Stimulated activated CD8-positive, alpha-beta memory T cell treated with anti-CD3 and anti-CD28 coated beads, Interleukin-7, amount 100 ng/mL, for 1 hour (primary cell): ENCODE measurements at places on chromosomes 2 and 18.

DNA sequence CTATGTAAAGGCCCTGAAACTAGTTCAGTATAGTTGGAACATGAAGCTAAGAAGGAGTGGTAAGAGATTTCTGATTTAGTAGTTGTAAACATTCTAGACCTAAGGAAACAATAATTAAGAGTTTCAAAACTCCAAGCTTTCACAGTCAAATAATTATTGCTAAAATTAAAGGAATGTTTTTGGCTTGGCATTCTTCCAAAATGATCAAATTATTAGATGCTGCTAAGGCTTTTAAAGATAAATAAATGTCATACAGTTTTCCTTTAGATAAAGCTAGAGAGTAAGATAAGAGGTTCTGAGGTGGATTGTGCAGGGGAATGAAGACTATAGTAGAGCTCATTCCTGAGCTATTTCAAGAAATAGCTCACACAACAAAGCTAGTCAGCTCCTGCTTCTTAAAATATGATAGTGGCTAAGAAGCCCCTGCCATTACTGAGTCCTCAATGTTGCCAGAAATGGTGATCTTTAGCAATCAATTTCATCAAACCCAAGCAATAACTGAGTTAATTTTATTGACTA lies 45.3 kb downstream of the ZC3H15 start:
- no peak for DNase-seq

- DNase-seq = no peak
Observed at GRCh38 chr2:9690252-9690651, 59.5 kb upstream of the YWHAQ start.

GRCh38 chr2:177842243-177842642 lies 230.3 kb downstream of the PDE11A start:
- DNase-seq = no peak

DNA sequence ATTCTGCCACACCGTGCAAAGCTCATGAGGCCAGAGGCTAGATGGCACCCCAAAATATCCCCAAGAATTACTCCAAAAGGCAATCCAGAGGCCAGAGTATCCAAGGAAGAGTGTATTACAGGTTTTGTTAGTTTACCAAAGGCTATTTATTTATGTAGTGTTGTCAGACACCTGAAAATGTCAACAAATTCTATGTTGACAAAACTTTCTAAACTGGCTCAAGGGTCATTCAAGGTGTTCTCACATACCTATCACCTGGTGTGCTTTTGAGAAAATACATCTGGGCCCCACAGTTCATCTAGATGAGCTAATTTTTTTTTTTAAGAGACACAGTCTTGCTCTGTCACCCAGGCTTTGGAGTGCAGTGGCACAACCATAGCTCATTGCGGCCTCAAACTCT lies 12.4 kb upstream of the DTNB start:
- no peak for DNase-seq

DNA sequence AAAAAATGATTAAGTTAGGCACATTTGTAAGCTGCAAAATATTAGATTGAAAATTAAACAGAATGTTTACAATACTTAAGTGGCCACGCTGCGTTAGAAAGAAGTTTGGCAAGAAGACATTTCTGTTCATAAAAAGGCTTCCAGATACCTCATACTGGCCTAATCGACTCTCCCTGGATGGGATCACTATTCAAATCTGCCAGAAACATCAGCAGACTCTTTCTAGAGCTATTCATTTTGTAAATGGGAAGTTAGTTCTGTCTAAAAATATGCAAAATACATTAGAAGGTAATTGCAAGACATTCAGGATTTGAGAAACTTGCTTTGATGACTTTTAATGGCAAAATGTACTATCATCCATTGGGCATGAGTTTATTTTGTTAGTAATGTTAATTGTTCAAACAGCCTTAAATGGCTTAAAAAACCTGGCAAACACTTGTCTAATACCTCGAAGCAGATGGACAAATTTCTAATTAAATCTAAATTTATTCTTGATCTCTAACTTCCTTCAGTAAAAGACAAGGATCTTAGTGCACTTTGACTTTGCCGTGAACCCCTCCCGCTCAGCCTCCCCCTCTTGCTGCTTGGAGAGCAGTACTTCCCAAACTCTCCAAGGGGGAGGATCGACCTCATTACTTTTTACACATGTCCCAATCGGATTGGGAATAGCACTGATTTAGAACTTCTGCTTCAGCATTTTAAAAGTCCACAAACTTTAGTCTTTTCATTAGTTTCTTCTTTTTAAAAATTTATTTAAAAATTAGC lies 103.5 kb downstream of the SMIM21 start:
- DNase-seq = no peak

GRCh38 chr2:1727796-1728474 lies 16.4 kb downstream of the PXDN start:
- DNase-seq = no peak

- DNase-seq = no peak
Observed at GRCh38 chr18:13175266-13175665, 43.3 kb upstream of the LDLRAD4 start.

GRCh38 chr2:7758073-7758759 lies 841.0 kb downstream of the RNF144A start:
- no peak for DNase-seq

DNA sequence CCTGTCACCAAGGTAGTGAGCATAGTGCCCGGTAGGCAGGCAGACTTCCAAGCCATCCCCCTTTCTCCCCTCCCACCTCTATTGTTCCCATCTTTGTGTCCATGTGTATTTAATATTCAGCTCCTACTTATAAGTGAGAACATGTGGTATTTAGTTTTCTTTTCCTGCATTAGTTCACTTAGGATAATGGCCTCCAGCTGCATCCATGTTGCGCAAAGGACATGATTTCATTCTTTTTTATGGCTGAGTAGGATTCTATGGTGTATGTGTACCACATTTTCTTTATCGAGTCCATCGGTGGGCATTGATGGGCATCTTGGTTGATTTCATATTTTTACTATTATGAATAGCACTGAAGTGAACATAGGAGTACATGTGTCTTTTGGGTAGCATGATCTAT lies 35.3 kb downstream of the MMADHC start:
- no peak for DNase-seq

DNA sequence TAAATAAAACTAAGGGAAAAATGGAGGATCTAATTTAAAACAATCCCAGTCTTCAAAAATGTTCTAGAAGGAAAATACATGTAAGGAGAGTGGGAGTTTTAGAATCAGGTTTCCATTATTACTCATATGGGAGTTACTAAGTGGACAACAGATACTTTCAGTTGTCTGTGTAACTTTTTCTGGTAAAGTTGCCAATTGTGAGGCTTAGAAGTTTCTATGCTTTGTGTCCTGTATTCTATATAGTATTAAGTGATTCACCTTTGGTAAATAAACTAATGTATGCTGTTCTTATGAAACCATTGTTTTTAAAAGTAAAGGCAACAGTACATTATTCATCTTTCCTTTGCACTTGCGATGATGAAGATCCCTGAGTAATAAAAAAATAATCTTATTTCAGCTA lies 274.9 kb downstream of the NR4A2 start:
- DNase-seq = no peak

DNA sequence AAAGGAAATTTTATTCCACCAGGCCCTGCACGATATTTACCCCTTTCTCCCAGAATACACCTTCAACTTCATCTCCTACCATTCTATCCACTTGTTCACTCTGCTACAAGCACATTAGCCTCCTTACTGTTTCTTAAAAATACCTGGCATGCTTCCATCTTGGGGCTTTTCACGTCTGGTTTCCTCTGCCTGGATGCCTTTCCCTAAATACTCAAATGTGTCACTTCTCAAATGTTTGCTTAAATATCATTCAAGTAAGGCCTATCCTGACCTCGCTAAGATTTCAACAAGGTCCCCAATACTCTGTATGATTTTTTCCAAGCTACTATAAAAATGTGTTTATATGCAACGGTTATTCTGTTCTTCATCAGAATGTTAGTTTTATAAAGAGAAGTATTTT lies 433.0 kb upstream of the CHAC2 start:
- DNase-seq = no peak

GRCh38 chr2:219252570-219252899 lies 508 bp upstream of the TUBA4B start:
- DNase-seq = no peak

DNA sequence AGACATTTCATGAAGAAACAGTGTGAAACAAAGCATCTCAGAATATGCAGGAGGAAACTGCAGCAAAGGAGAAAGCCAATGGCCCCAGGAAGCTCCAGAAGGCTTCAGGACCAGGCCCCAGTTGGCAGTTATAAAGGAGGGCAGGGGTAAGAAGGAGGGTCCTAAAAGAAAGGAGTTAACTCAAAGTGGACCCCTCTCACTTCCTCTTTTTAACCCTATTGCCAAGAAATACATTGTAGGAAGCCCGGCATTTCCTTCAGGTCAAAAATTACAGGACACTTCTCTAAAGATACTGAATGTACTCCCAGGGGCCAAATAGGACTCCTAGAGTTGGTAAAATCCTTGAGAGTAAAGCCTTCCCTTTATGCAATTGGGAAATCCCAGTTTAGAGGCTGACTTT lies 77.1 kb upstream of the TGFA start:
- DNase-seq = no peak

GRCh38 chr18:79765491-79766245 lies 32.1 kb upstream of the KCNG2 start:
- no peak for DNase-seq

DNA sequence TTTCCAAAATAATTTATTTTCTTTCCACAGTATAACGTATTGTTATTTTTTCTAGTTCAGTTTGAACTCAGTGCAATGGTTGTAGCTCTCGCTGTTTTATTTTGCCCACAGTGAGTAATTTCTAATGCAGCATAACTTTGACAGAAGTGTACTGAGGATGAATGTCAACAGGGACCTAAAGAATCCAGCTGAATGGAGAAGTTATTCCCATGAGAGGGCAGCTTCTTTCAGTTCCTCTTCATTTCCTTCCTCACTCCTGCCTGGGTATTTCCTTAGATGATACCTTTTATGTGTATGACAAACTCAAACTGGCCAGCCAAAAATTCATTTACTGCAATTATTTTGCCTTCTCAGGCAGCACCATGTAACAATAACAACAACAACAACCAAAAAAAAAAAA lies 1223.1 kb upstream of the ZEB2 start:
- no peak for DNase-seq

DNA sequence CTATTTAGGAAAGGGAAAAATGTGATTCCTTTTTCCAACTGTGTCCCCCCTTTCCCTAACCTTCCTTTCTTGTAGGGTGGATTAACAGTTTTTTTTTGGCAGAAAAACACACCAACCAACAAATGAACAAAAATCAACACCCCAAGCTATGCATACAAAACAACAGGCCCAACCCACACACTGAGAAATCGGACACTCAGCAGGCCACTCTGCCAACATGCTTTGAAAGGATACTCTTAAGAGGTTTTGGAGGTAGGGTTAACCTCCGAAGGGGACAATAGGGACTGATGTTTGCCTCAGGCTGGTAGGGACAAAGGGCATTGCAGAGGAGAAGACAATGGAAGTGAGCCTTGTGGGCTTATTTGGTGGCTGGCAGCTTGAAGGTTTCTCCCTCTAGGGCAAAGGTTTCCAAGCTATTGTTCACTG lies 33.1 kb upstream of the POLE4 start:
- DNase-seq = no peak

- DNase-seq = no peak
Observed at GRCh38 chr18:75226286-75226955, 15.8 kb downstream of the TSHZ1 start.

- DNase-seq = no peak
Observed at GRCh38 chr2:44866152-44866551, 75.3 kb upstream of the SIX3 start.

DNA sequence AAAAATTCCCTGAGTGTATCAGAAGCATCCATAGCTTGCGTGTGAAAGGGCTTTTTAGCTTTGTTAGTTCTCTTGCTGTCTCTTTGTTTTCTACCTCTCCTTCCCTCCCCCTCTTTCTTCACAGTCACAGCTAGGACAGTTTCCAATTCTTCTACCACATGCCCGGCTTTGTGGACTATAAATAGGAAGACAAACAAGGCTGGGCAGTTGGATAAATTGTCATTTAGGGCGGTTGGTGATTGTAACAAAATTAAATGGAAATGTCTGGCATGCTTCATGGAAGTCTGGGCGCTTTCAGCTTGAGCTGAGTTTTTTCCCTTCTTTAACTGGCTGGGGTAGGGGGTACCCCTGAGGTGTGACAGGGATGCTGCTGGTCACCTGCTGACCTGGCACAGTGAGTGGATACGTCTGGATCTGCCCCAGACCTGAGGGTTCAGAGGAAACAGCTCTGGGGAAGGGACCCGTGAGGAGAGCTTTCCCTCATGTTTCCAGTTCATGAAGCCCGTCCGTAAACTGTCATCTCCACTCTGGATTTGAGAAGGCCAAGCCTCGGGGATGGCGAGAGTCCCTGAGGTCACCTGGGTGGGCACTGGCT lies 29.0 kb upstream of the GIGYF2 start:
- no peak for DNase-seq

- DNase-seq = no peak
Observed at GRCh38 chr2:196586511-196586991, 53.0 kb upstream of the CCDC150 start.

DNA sequence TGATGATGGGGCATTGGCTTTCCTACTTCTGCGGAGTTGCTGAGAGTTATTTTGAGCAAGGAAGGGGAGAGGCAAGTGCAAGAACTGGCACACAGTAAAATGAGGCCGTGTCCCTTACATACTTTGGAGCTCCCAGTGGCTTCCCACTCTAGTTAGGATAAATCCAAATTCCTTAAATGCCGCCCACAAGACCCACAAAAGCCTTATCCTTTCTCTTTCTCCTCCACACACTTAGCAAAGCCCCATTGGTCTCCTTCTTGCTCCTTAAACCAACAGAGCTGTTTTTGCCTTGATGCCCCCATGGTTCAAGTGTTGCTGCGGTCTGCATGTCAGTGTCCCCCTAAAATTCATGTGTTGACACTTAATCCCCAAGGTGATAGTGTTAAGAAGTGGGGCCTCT lies 24.3 kb downstream of the TMEM247 start:
- no peak for DNase-seq

GRCh38 chr18:46821856-46822711 lies 65.2 kb upstream of the ST8SIA5 start:
- no peak for DNase-seq

DNA sequence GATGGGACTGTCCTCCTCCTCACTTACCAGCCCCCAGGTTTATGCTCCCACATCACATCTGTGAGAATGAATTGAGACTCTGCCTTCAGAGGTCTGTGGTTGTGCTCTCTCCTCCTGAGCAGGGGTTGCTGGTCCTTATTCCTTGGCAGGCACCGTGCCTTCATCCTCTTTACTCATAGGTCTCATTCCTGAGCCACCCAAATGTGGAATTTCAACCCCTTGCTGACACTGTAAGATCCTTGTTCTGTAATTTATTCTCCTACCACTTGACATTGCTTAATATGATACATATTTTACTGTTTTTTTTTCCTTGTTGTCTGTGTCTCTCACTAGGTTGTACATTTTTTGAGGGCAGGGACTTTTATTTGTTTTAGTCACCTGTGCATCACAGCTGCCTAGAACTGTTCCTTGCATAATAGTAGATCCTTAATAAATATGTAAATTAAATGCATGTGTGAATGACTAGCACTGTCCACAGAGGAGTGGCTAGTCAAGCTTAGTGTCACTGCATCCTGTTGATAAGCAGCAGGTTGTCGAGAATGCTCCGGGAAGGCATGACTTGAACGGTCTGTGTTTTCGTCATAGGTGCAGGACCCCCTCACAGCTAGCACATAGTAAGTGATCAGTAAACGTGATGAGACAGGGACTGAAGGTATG lies 180.6 kb downstream of the ZNF407 start:
- no peak for DNase-seq

- DNase-seq = no peak
Observed at GRCh38 chr2:54726940-54727339, 3.5 kb downstream of the EML6 start.

GRCh38 chr18:59047321-59048047 lies 92.2 kb upstream of the SEC11C start:
- DNase-seq = no peak

- DNase-seq = no peak
Observed at GRCh38 chr2:233828546-233829192, 25.7 kb downstream of the HJURP start.
